ENCODE measurements at places on chromosomes 3 and 15.

GRCh38 chr3:21877214-21877754 is 126.3 kb upstream of the ZNF385D start:
- DNase-seq, result no peak

GRCh38 chr3:12275974-12276650 is 12.8 kb upstream of the PPARG start:
- no peak for DNase-seq

GRCh38 chr3:171192176-171192854 is 165.8 kb upstream of the SLC2A2 start:
- no peak for DNase-seq

- DNase-seq, result no peak
These were observed 4.6 kb upstream of the VGLL3 start for GRCh38 chr3:86995537-86995936.
